Sciatic nerve (tissue), 2 donors: ENCODE measurements at places on chromosomes 4 and X.

DNA sequence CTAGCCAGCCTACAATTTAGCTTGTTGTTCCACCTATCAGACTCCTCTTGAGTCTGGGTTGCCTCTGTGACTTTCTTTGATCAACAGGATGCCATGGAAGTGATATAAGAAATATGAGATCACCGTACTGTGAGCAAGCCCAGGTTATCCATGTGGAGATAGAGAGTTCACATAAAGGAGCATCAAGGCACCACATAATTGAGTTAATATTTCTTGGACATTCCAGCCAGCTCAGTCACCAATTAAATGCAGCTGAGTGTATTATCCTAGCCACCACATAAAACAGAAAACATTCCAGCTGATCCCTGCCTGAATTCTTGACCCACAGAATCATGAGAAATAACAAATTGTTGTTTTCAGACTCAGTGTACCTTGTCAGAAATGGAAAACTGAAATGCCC is 253.6 kb downstream of the PPP1R2C start:
- DNase-seq, result no peak

DNA sequence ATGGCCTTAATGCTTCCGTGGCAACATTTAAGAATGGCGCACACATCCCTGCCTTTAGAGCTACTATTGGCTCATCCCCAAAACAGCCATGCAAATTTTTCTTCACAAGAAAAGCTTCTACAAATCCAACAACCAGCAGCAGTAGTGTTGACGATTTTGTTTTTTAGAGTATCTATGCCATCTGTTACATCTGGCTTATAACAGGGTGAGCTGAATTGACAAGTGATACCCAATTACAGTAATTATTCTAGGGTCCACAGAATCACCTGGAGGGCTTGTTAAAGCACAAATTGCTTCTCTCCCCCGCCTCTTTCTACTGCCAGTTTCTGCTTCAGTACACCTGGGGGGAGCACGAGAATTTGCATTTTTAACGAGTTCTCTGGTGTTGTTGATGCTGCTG is 34.1 kb downstream of the DCHS2 start:
- DNase-seq, result no peak

DNA sequence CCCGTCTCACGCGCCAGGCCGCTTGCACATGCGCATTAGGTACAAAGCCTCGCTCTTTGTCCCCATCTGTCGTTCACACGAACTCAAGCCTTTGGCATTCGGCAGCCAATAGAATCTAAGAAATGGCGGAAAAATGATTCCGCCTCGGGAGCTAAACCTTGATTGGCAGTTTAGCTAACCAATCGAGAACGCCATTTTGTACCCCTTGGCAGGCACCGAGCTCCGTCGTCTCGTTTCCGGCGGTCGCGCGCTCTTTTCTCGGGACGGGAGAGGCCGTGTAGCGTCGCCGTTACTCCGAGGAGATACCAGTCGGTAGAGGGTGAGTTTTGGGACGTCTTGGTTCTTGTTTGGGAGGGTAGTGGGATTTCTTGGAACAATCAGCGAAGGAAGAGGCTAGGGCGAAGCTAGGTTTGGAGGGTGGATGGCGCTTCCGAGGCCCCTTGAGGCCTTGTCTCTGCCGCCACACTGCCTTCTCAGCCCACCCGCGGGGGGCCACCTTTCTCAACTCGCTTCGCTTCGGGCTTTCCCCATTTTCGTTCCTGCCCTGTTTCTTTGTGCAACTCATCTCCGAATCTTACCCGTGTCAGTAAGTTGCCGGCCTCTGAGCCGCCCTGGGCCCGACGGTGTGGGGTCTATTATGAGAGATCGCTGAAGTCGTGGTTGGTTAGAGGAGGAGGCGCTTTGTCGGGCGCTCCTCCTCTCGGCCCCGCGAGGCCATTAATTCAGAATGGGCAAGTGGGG is at the start of gene NONO:
NONO (plus strand) TSS at position 233 of the 741 bp plus-strand sequence. CDS start 7,003 bp downstream, outside the sequence.
- DNase-seq, result peak; percentile 87

DNA sequence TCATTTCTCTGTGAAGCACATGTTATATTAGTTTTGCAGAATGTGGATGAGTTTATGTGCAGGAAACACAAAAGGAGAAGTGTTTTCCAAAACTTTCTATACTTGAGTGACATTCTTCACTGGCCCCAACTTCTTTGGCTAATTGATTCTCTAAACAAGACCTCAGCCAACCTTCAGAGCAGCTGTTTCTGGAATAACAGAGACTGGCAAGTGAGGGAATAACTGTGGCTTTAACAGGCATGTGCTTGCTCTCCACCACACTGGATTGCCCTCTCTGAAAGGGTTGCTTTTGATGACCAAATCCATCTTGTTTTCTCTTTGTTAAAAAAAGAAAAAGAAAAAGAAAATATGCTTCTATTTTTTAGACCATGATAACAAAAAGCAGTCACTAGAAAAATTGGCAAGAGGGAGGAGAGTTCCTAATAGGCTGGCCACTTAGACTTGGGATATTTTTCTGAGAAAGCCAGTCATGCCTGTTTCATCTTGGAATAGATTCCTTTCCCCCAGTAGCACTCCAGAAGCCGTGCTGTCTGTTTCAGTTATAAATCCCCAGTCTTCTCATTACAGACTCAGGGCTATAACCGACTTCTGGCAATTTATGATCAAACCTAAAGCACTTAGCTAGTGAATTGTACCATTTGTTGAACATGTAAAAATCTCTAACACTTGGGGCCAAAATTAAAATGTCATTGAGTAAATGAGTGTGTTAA is 295.0 kb upstream of the NR3C2 start:
- no peak for DNase-seq
